Activated CD8-positive, alpha-beta memory T cell treated with anti-CD3 and anti-CD28 coated beads, Interleukin-2, amount 10 ng/mL, durations not matched to agents 7 days and 5 days (primary cell): ENCODE measurements at places on chromosomes 16 and 17. TPM values are rescaled to one million over a fixed set of nuclear protein-coding genes. Genes with fewer than 3 reads are reported as not detected.
A peak's percentile ranks its signal among the peaks of the same experiment; 100 is the strongest.

DNA sequence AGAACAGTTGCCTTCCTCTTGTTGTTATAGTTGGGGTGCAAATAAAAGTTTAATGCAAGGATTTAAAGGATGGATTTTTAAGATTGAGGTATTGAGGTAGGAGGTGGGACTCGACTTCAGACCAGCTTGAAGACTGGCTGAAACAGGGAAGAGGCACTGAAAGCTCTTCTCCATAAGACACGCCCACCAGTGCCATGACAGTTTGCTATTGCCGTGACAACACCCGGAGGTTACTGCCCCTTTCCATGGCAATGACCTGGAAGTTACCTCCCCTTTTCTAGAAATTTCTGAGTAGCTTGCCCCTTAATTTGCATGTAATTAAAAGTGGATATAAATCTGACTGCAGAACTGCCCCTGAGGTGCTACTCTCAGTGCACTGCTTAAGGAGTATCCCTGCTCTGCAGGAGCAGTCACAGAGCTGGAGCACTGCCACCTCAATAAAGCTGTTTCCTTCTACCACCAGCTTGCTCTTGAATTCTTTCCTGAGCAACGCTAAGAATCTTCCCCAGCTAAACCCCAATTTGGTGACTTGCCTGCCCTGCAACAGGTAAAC lies 122.6 kb downstream of the SHISA6 start:
- H3K4me3 ChIP-seq: no peak overlapping the region
- no peaks in the 10 kb centered on the region for H3K36me3 ChIP-seq
- H3K4me1 ChIP-seq: no peaks in the 10 kb centered on the region
- DNase-seq: no peak
- H3K27ac ChIP-seq: no peak overlapping the region

Gene IL32
- 3,468 TPM for total RNA-seq

DNA sequence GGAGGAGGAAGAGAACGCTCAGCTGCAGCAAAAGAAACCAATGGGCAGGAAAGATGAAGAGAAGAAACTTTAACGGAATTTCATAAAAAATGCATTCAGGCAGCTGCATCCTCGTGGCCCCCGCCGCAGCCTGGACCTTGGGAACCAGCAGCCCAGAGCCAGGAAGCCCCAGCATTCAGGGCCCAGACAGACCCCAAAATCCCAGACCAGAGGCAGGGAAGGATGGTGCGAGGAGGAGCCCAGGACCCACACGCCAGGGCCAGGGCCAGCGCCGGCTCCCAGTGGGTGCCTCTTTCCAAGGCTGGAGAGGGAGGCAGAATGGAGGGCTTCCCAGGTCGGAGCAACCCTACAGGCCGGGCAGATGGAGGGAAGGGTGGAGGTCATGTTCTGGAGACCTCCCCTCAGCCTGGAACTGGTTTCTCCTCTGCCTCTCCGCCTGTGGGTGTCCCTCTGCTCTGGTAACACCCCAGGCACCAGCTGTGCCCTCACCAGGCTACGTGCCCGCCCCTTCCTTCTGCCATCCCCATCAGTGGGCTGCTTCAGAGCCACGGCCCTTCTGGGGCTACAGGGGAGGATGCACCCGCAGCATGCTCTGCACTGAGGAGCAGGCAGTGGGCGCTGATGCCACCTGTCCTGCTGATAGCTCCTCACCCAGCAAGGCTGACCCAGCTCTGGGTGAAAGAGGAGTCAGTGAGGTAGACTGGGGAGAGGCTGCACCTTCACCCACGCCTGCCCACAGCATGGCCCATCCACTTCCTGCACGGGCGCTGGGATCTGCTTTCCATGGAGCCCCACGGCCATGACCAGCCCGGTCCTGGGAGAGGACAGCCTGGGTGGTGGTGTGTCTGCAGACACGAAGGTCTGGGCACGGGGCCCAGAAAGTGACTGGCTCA lies 1.2 kb upstream of the MIF4GD start:
- H3K4me3 ChIP-seq: peak overlapping the region; percentile 86
- peaks cover 37% of the 10 kb centered on the region for H3K4me1 ChIP-seq
- H3K27me3 ChIP-seq: no peaks in the 10 kb centered on the region

- H3K27me3 ChIP-seq: peaks cover 47% of the 10 kb centered on the region
- H3K36me3 ChIP-seq: no peaks in the 10 kb centered on the region
- no peak for DNase-seq
- no peak overlapping the region for H3K4me3 ChIP-seq
These were observed 2.3 kb upstream of the DPH1 start for GRCh38 chr17:2027528-2028233.

DNA sequence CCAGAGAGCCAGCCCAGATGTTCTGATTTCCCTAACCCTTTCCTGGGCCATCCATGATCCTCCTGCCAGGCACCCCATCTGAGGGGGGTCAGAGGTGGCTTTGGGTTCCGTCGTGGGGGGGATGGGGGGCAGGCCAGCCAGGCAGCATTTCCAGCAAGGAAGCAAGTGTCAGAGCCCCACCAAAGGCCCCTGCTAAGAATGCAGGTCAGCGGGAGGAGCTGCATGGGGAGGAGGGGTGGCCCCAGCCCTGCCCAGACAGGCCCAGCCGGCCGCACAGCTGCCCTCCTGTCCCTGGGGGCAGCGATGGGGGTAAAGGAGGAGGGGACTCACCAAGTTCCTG lies 2.3 kb upstream of the SCRN2 start:
- H3K4me1 ChIP-seq: peaks cover 33% of the 10 kb centered on the region
- H3K36me3 ChIP-seq: no peaks in the 10 kb centered on the region
- peaks cover 42% of the 10 kb centered on the region for H3K27me3 ChIP-seq
- no peak overlapping the region for H3K4me3 ChIP-seq

GRCh38 chr17:73650617-73651200 lies 6.5 kb upstream of the SDK2 start:
- DNase-seq: peak; percentile 36
- peaks cover 49% of the 10 kb centered on the region for H3K27me3 ChIP-seq
- no peak overlapping the region for H3K27ac ChIP-seq
- peaks cover 6% of the 10 kb centered on the region for H3K4me1 ChIP-seq
- H3K4me3 ChIP-seq: no peak overlapping the region
- H3K36me3 ChIP-seq: peaks cover 3% of the 10 kb centered on the region

- no peaks in the 10 kb centered on the region for H3K27me3 ChIP-seq
- no peak for DNase-seq
- H3K27ac ChIP-seq: no peak overlapping the region
- no peaks in the 10 kb centered on the region for H3K4me1 ChIP-seq
- no peak overlapping the region for H3K4me3 ChIP-seq
- H3K36me3 ChIP-seq: no peaks in the 10 kb centered on the region
These were observed 222.5 kb upstream of the GSE1 start for GRCh38 chr16:85390511-85391174.

GRCh38 chr16:73071131-73071940 lies 23.4 kb upstream of the ZFHX3 start:
- H3K27me3 ChIP-seq: peaks cover 37% of the 10 kb centered on the region
- H3K36me3 ChIP-seq: no peaks in the 10 kb centered on the region
- no peak overlapping the region for H3K4me3 ChIP-seq
- no peak overlapping the region for H3K27ac ChIP-seq
- H3K4me1 ChIP-seq: no peaks in the 10 kb centered on the region

DNA sequence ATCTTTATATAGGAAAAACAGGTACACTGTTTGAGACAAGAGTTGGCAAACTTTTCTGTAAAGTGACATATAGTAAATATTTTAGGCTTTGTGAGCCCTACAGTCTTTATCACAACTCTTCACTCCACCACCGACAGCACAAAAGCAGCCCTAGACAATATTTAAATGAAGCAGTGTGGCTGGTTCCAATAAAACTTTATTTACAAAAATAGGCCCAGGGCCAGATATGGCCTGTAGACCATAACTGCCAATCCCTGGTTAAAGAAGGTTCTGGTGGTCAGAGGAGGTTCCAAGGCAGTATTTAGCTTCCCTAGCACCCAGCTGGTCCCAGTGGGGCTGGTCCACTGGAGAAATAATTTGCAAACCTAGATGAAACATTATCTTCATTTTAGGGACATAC lies 3.6 kb downstream of the FAM117A start:
- DNase-seq: no peak
- H3K27ac ChIP-seq: no peak overlapping the region
- H3K4me1 ChIP-seq: peaks cover 75% of the 10 kb centered on the region
- H3K36me3 ChIP-seq: peaks cover 32% of the 10 kb centered on the region
- peaks cover 5% of the 10 kb centered on the region for H3K27me3 ChIP-seq

Gene CSH2
- total RNA-seq: not detected

Gene TAC4
- not detected for total RNA-seq

Gene MYL11
- total RNA-seq: 1.0 TPM

DNA sequence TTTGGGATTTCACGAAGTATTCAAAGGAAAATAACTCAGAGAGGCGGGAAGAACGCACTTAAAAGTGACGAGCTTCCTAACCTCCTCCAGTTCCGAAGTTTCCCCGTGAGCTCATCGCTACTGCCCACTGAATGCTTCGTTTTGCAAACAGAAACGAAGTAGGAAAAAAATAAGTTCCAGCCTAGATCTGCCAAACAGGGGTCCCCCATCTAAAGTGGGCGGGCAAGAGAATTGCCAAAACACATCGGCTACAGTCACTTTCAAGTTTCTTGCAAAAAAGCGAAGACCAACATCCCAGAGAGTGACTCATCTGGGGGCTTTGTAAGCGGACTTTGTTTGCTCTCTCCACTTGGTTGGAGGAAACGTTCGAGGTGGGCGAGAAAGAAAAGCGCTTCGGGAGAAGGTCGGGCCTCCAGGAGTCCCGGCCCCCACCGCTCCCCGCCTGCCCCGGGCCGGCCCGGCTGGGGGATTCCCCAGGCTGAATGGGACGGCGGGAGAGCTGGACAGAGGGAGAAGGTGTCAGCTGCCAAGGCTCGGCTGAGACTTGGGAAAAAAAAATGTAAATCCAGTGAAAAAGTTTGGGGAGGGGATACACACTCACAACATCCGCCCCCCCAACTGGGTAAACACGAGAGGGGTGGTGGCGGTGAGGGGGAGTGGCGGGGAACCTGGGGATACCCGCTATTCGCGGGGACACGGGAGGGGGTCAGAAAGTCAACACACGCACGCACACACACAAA lies 1.0 kb downstream of the VEZF1 start:
- H3K27ac ChIP-seq: peak overlapping the region; percentile 87
- H3K4me3 ChIP-seq: peak overlapping the region; percentile 95
- no peaks in the 10 kb centered on the region for H3K27me3 ChIP-seq

- no peak for DNase-seq
- no peak overlapping the region for H3K4me3 ChIP-seq
- peak overlapping the region; percentile 25 for H3K27ac ChIP-seq
- H3K27me3 ChIP-seq: no peaks in the 10 kb centered on the region
These were observed 7.2 kb upstream of the DRC7 start for GRCh38 chr16:57687363-57687929.

Gene FBXW10
- total RNA-seq: not detected

Gene PARD6A
- total RNA-seq: 15.2 TPM

Gene KRTAP4-5
- not detected for total RNA-seq

- peak; percentile 60 for DNase-seq
- H3K27ac ChIP-seq: peak overlapping the region; percentile 90
- H3K4me3 ChIP-seq: peak overlapping the region; percentile 95
- H3K27me3 ChIP-seq: no peaks in the 10 kb centered on the region
- peaks cover 31% of the 10 kb centered on the region for H3K4me1 ChIP-seq
- H3K36me3 ChIP-seq: peaks cover 7% of the 10 kb centered on the region
These were observed 329 bp downstream of the SMARCD2 start for GRCh38 chr17:63842173-63842539.

DNA sequence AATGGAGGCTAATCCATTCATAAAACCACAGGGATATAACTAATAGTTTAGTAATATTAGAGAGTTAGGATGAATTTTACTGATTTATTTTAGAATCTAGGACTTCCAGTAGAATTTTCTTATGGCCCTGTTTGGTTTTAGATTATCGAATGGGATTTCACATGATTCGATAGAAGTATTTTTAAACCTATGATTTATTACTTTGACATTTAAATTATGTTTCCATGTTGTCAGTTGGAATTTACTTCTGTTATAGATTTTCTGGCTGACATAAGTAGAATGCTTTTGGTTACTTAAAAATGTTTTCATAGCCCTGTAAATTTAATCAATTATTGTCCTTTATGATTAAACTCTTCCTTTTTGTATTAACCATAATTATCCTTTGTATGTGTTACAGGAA lies 158.8 kb downstream of the CHD9 start:
- DNase-seq: no peak
- peaks cover 7% of the 10 kb centered on the region for H3K4me1 ChIP-seq
- no peak overlapping the region for H3K27ac ChIP-seq
- no peak overlapping the region for H3K4me3 ChIP-seq
- peaks cover 4% of the 10 kb centered on the region for H3K36me3 ChIP-seq

Gene KRT17
- not detected for total RNA-seq

Gene PFAS
- total RNA-seq: 113 TPM

Gene PIK3R5
- 51.2 TPM for total RNA-seq

Gene GSE1
- total RNA-seq: 43.1 TPM

DNA sequence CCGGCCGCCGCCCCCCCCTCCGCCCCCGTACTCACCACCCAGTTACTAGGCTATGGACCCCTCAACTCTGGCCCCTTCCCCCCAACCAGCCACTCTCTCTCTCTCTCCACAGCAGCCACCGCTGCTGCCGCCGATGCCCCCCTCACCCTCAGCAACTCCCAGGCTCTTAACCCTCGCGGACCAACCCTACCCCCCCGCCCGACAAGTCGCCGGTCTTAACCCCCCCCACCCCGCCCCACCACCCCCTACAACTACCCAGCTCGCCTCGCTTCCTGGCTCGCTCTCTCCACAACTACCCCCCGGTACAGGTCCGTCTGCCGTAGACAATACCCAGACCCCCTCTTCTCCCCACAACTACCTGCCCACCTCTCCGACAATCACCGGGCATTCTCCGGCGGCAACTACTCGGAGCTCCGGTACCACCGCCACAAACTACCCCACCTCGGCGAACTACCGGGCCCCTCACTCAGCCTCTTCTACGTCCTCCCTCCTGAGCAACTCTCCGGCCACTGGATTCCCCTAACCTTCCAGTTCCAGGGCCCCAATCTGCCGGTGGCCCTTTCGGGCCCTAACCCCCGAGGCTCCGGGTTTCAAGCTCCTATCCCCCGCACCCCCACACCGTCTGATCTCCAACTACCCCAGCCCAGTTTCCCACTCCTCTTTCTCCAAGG lies 702 bp downstream of the PHF23 start:
- H3K4me1 ChIP-seq: peaks cover 63% of the 10 kb centered on the region
- no peaks in the 10 kb centered on the region for H3K27me3 ChIP-seq
- H3K36me3 ChIP-seq: peaks cover 33% of the 10 kb centered on the region
- H3K4me3 ChIP-seq: peak overlapping the region; percentile 86
- H3K27ac ChIP-seq: peak overlapping the region; percentile 91
- peak; percentile 59 for DNase-seq

GRCh38 chr17:1676401-1676800 lies 8.3 kb downstream of the PRPF8 start:
- H3K36me3 ChIP-seq: peaks cover 79% of the 10 kb centered on the region
- H3K4me3 ChIP-seq: no peak overlapping the region
- no peaks in the 10 kb centered on the region for H3K27me3 ChIP-seq
- no peak overlapping the region for H3K27ac ChIP-seq

Gene TPSG1
- not detected for total RNA-seq

DNA sequence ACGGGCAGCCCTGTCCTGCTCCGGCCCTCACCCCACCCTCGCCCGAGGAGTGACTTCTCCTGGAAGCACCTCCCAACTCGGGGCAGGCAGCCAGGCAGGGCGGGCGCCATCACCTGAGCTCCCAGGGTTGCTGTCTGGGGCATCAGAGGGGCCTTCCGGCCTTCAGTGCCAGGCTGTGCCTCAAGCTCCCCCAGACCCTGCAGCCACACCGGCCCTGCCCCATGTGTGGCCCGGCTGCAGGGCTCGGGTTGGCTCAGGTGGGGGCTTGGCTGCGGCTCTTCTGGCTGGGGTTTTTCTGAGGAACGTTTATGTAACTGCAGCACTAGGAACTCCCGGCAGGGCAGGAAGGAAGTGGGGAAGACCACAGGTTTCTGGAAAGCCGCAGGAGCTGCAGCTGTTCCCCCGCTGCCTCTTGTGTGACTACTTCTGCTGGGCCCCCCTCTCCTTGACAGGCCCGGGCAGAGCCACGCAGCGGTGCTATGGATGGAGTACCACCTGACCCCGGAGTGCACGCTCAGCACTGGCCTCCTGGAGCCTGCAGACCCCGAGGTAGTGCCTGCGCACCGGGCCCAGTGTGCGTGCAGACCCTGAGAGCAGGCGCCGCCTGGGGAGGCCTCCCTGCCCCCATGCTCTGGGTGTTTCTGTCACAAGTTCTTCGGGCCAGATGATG lies 45.6 kb downstream of the PRMT7 start:
- H3K36me3 ChIP-seq: peaks cover 55% of the 10 kb centered on the region
- H3K4me1 ChIP-seq: peaks cover 37% of the 10 kb centered on the region

Gene LASP1
- total RNA-seq: 239 TPM
